ENCODE measurements at places on chromosomes 2 and 18. TPM values are rescaled to one million over a fixed set of nuclear protein-coding genes. Genes with fewer than 3 reads are reported as not detected.

- no peak for DNase-seq
Observed at GRCh38 chr18:73485166-73485565, 617.4 kb upstream of the NETO1 start.

DNA sequence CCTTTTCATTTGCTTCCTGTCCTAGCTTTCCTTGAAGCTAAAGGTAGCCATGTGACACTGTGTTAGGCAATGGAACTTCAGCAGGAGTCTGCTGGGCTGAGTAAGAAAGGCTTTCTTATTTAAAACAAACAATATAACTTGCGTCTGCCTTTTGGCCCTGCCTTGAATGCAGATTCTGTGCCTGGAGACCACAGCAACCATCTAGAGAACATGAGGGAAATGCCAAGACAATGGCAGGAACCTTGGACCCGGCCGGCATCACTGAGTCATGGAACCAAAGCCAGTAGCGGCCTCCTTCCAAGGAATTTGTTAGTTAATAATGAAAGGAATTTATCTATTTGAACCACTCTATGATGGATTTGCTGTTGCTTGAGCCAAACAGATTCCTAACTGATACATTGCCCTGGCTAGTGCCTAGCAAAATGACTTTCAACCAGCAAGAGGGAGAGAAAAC lies 207.5 kb upstream of the EPHA4 start:
- DNase-seq: no peak

DNA sequence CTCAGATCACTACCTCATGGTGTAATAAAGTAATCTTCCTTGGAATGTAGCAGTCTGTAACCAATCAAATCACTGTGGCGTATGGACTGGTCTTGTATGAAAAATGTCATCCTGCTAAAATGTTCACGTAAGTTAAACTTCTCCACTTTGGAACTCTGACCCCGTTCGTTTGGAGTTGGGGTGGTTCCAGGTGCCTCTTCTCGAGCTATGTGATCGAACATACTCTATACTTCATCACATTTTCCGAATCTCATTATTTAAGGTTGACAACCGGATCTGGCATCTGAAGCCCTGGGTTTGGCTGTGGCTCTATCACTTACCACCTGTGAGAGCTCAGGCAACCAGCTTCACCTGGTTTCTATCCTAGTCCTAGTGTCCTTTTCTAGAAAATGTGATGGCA lies 148.0 kb upstream of the MYCN start:
- no peak for DNase-seq

Gene MYO5B
- total RNA-seq: 29.3 TPM

All from HT-29 (cell line).